Mammary epithelial cell (primary cell): ENCODE measurements at places on chromosomes 4 and X.

DNA sequence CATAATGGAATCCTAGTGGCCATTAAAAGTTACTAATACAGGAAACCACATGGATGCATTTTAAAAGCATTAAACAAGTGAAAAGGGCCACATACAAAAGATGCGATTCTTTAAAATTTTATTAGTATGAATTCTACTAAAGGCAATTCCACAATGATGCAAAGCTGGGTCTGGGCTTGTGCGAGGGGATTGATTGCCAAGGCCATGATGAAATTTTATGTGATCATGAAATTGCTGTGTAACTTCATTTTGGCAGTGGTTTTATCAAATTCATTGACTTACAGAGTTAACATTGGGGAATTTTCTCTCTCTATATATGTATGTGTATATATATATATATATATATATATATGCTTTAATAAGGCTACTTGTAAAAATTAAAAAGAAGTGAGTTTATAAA lies 1142.5 kb upstream of the IGFBP7 start:
- no peak for DNase-seq

DNA sequence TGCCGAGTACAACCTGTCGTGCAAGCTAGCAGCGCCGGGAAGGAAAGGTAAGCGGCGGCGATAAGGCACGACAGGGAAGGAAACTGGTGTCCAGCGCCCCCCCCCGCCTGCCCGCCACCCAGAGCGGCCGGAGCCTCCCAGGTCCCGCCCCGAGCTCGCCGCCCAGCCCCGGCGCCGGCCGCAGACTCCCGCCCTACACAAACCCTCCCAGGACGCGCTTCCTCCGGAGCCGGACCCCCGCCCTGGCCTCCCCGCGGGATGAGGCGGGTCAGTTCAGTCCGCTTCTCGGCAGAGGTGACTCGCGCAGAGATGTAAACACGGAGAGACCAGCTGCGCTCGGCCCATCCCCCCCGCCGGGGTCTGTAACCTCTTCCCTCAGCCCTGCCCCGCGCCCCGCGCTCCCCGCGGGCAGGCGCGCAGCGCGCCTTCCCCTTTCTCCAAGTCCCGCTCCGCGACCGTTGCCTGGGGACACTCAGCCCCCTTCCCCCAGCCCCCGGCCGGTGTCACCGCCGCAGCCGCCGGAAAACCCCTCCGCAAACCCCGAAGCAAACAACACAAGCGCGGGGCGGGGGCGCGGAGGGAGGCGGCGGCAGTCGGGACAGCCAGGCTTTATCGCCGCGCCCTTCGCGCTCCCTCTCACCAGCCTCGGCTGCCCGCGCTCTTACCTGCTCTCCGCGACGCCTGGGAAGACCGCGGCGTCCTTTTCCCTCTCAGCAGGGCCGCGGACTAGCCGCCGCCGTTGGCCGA lies 543 bp downstream of the ELF2 start:
- DNase-seq = peak; percentile 71

DNA sequence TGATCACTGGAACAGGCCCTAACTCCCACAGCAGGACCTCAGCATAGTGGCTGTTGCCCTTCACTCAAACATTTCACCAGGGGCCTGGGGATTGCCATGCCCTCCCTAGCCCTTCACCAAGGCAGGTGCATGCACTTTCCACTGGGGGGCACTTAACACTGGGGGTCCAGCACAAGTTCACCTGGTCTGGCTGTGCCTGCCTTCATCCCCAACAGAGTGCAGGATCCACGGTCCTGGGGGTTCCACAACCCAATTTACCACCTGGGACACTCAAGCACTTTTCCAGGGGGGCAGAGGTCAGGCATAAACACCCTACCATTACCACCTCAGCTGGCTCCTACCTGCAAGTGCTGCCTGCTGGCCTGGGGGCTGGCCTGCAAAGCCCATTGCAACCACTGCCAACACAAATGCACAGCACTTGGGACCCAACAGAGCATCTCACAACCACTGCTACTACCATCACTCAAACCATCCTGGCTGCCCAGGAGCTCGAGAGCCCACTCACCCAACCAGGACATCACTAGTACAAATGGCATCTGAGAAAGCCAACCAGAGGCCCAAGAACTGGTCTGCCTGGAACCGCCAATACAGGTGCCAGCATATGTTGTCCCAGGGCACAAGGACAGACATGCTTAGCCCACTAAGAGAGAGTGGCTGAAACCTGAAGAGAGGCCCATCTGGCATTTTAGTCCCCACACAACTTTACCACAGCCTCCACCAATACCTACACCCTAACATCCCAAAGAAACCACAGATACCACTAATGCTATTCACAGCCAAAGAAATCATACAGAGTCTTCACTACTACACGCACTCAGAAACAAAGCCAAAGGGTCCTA lies 43.1 kb downstream of the NAT8L start:
- DNase-seq = no peak

GRCh38 chrX:110755061-110755460 lies 40.6 kb downstream of the CHRDL1 start:
- no peak for DNase-seq

DNA sequence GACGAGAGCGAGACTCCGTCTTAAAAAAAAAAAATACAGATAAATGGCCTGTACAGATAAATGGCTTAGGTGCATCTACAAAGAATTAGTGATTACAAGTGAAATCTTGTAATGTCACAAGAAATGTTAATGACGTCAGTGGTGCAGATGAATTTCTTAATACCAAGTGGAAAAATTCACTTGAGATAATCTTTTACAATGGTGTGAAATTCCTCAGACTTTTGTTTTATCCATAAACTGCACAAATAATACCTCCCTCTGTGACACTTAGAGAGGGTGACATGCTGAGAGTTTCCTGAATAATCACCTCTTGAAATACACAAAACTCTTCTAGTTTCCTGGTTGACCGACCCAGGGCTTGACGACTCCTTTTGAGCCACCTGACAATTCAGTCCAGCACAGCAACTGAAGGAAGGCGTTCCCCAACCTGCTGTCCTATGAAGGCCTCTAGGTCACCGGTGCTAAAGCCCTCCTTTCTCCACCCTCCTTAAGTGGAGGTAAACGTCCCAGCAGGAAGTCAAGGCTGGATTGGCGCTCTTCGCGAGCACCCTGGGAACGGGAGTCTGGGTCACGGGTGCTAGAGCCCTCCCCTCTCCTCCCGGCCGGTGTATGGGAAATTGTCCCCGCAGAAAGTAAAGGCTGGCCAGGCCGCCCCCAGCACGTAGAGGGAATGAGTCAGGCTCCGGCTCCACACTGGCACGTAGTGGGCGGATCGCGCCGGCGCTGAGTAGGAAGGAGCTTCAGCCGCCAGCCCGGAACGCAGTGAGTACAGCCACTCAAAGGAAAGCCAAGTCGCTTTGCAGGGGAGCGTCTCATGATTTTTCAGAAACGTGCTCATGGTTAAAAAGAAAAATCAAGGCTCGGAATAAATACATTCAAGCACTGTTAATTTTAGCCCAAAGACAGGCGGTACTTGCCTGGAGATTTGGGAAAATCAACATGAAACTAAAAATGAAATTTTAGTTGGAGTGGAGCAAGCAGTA lies at the start of gene TMEM144:
TSS of gene TMEM144 (plus strand) at position 662 of the 983 bp plus-strand sequence. CDS start 2,182 bp downstream, outside the sequence.
- DNase-seq = peak; percentile 87

GRCh38 chrX:69813677-69814076 lies 197.8 kb downstream of the EDA start:
- no peak for DNase-seq

DNA sequence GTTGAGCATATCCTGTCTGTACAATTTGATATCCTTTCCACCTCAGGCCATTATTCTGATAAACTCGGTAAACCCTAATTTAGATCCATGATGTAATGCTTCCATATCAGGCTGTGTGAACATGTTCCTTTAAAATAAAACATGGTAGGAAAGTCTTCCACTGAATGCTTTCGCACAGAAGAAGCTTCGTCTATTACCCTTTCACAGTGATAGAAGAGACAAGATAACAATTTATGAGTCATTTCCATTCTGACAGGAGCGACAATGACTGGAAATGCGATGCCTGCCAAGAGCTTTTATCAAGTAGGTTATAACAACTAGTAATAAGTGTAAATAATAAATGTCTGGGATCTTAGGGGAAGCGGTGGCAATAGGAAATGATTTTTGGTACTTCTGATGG lies 98.8 kb downstream of the TTC29 start:
- DNase-seq = no peak

GRCh38 chr4:55730280-55730931 lies 89.2 kb upstream of the EXOC1L start:
- no peak for DNase-seq

GRCh38 chrX:154840856-154841255 lies 6.4 kb upstream of the SMIM9 start:
- peak; percentile 9 for DNase-seq

- no peak for DNase-seq
These were observed 143.5 kb downstream of the RELL1 start for GRCh38 chr4:37542706-37543105.

GRCh38 chr4:3201718-3202702 lies 46.9 kb upstream of the MSANTD1 start:
- DNase-seq = no peak

- DNase-seq = peak; percentile 26
These were observed 63.8 kb upstream of the ATOH1 start for GRCh38 chr4:93764639-93765246.

DNA sequence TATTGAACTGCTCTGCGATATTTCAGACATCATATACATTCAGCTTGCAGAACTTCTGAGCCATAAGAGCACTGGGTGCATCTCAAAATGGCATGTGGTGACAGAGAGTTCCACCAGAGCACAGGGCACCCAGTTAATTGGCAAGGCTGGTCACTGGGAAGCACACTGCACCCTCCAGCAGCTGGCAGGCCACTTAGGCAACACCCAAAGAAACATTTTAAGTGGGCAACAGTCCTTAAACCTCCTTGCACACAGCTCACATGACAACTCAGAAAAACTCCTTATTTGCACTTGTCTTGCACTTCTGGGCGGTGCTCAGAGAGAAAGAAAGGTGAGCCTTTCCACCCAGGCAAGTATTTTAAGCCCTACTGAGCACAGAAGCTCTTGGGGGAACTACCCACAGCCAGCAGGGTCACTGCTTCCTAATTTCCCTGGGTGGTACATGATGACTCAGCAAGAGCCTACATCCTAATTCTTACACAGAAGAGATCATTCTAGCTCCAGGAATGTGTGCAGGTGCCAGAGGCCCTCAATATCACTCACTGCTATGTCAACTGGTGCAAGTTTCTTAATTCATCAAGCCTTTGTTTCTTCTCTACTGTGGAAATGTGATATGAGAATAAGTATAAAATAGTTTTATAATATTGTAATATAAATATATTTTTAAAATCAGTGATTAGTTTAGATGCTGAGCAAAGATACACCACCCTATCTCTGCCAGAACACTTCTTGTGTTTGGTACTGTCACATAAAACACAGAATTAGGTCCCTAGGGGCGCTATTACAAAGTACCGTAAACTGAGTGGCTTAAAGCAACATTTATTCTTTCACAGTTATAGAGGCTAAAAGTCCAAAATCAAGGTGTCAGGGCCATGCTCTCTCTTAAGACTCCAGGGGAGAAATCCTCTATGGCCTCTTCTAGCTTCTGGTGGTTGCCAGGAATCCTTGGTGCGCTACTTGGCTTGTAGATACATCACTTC lies 155.1 kb upstream of the PPARGC1A start:
- no peak for DNase-seq

- no peak for DNase-seq
These were observed 74.8 kb upstream of the ENPP6 start for GRCh38 chr4:184292465-184292867.

DNA sequence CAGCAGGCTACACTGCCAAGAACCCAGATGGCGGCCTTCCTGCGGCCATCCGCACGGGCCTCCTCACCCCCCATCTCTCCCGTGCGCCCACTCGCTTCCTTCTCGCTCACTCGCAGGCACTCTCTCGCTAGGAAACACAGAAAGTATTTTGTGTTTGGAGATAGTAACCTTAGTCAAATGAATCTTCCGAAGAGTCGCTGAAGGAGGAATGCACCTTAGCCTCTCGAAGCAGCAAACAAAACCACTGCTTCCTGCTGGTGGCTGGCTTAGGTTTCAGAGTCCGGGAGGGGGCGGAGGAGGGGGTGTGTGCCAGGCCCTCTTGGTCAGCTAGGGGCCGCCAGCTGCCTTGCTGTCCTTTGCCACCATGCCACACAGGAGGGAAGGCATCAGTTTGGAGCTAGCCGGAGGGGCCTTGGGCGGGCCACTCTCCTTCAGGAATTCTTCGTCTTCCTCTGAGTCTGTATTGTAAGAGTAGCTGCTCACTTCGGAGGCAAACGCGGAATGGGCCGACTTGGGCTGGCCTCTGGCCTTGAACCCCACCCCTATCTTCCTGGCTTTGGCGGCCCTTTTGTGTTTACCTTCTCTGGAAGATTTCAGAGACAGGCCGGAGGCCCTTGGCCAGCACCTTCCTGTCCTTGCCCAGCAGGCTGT lies 73.2 kb upstream of the UCP1 start:
- DNase-seq = peak; percentile 26

DNA sequence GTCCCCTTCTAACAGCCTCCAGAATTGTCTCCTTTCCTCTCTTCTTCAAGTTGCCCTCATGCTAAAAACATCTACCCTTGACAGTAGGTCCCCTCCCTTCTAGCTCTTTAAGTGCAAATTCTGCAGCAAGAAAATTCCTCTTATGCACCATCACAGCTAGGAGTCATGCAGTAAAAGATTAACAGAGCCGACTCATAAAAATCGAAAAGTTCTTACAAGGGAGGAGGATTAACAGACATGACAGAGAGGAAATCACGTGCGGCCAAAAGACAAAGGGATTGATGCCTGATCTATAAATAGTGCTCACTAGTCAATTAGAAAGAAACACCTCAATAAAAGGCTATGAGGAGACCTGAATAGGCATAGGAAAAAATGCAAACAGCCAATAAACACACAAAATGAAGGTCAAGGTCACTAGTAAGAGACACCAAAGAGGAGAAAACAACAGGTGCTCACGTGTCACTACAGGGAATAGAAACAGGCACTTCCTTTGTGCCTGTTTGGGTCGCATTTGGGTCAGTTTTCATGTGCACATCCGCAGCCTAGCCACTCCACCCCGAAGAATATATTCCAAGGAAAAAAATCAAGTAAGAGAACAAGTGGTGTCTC lies 3.4 kb downstream of the RNF212 start:
- DNase-seq = no peak

DNA sequence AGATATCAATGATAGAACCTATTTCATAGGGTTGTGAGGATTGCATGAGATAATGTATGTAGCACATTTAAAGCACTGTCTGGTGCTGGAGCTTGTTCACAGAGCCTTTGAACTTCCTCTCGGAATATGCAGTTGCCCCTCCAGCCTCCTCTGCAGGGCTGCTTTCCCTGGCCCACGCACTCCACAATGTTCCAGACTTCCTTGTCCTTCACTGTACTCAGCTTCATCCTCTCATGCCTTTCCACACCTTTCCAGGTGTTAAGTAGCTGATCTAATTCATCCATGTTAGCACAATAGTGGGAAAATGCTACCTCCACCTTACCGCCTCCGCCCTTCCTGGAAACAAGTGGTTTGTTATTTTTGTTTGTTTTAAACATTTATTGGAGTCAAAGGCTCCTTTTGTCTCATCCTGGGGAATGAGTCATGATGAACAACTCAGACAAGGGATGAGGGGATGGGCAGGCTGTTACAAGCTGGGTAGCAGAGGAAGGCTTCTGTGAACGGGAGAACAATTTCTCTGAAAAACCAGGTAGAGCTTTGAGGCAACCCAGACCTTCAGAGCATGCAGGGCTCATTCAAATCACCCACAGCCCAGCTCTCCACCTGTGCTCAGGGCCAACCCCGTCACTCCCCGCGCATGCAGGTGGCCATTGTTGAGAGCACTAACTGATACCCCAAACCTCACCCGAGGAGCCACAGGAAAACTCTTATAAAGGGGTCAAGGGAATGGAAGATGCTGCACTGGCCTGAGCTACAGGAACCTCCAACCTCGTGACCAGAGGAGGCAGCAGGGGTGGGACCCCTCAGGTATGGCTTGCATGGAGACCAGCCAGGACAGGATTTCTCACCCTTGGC lies 84.9 kb upstream of the TBL1X start:
- DNase-seq = peak; percentile 75
